ENCODE measurements at places on chromosomes 3 and 15.

DNA sequence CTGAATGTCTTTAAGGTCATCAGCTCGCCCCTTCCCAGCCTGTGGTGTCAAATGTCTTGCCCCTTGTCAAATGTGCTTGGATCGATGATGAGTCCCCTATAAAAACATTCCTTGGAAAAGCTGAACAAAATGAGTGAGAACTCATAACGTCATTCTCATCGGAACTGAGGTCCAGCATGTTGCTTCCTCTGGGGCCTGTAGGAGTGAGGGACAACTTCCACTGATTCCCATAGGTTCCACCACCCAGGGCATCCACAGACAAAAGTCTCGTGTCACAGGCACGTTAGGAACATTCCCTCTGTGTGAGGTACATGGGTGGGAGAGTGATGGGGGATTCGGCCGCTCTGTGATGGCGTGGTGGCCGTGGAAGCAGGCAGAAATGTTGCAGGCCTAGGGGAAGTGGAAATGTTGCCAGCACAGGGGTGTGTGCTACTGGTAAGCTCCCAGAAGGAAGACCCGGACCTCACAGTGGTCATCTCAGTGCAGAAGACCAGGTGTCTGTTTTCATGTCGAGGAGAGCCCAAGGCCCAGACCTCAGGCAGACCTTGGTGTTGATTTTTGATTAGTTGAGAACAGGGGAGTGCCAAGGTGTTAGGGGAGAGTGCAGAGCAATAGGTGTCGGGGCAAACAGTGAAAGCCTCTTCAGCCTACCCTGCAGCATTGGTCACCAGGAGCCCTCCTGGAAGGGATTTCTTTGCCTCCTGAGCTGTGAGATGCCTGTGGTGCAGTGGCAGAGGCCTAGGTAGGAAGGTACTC lies 96.8 kb downstream of the SNRPN start:
- no peak for DNase-seq

DNA sequence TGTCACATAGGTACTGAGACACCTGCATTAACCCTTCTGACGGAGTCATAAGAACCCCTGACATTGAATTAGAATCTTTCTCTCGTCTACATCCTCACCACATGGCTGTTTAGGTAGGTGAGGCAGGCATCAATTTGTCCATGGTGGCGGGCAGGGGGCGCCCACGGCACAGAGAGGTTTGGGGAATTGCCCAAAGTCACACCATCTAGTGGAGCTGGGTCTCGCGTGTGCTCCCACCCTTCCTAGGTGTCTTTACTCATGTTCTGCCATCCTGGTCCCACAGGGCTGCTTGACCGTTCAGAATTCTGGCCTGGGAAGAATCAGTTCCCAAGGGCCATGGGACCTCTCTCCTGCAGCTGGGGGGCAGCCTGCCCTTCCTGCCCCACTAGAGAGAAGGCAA lies 14.7 kb upstream of the DLL4 start:
- no peak for DNase-seq

DNA sequence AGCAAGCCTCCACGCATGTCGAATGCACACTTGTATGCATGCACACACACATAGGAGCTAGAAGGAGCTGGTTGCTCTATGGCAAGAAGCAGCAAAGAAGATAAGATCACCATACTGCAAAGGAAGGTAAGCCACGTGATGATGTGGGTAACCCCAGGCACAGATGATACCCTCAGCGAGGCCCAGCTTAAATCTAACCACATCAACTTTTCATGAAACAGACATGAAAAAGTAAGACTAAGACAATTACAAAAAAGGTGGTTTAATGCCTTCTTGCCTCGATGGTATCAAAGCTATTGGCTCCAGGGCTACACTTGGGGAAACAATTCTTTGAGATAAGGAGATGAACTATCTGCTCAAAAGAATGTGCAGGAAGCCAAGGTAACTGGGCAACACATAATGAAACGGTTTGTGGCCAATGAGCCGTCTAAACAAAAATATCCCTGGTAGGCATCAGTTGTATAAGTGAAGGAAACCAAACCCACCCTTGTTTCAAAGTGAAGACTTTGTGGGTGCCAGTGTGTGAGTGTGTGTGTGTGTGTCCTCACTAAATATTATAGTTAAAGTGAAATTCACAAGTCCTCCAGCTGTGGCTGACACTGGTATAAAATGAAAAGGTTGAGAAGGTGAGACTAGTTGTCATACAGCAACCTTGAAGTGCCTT lies 365.7 kb upstream of the ICE2 start:
- DNase-seq: no peak

DNA sequence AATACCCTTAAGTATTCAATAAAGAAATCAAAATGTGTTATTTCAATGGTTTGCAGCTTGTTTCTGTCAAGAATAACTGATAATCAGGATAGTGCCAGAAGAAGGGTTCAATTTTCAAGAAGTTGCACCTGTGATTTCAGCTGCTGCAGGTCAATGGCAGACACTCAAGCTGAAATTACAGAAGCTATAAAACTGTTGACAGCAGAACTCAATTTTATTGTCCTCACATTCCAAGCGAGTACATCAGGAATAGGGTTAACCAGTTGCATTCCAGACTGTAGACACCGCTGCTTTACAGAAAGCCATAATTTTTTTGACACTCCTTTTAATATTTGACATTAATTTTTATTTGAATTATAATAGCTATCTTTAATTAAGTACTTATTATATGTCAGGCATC lies 364.1 kb downstream of the CGGBP1 start:
- DNase-seq: no peak

GRCh38 chr15:39236375-39236774 lies 344.5 kb upstream of the THBS1 start:
- no peak for DNase-seq

GRCh38 chr15:58568157-58568571 lies 136.4 kb downstream of the LIPC start:
- DNase-seq: no peak

DNA sequence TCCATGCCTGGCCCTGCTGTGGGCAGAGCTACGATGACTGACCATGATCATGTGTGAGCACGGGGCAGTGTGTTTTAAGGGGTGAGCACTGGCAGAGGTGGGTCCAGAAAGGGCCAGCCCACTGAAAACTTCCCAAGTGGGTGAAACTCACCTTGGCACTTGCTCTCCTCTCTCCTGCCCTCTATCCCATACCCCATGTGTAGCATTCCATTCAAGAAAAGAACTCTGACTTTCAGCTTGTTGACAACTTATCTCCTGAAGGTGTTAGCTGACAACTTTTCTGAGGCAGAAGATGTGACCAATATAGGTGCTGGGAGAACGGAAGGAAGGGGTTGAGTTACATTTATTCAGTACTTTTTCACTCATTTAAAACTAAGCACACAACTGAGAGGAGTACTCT lies 305.2 kb downstream of the RORA start:
- no peak for DNase-seq

DNA sequence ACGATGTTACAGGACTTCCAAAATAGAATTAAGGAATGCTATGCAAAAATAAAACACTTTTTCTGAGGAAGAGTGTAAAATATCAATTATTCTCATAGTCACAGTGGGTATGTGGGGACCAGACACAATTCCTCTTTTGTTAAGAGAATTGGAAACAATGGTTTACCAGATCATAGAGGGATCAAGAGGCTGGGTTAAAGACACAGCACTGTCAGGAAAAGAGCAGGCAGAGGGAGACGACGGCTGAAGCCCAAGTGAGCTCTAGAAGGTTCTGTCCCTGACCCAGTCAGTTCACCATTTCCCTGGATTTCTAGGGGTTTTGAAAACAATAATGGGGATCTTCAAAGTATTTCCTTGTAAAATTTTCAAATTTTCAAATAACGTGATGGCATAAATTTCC lies 54.0 kb upstream of the POLR2M start:
- DNase-seq: no peak

DNA sequence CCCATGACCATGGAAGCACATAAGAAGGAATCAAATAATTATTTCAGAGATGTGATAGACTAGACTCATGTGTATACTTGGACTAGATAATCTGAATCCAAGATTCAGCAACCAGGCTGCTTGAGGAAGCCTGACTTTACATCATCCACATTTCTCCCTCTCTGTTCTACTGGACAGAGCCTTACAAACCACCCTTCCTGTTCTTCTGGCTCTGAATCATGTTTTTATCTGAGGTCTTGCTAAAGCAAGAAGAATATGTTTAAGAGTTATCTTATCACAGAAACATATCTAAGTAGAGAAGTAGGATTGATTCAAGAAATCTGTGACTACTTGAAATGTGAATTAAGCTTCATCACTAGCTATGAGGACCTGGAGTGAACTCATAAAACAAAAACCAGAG lies 71.1 kb upstream of the SLC24A5 start:
- DNase-seq: no peak

DNA sequence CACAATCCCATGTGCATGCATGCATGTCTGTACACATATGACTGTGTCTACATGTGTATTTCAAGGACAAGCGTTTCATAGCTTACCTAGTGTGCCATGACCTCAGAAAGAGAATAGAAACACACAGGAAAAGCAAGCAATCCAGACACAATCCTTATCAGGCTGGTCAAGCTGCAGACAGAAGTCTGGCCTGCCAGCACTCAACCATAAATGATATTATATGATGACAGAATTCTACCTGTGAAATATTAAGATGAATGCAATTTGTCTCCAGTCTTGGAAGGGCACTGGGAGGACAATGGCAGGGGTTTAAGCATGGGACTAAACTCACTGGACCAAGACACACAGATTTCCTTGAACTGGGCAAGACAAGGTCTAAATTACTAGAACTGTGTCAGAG lies 50.9 kb upstream of the ARL6 start:
- no peak for DNase-seq

- DNase-seq: no peak
Observed at GRCh38 chr3:142237891-142238290, 12.5 kb upstream of the GK5 start.

- no peak for DNase-seq
Observed at GRCh38 chr3:50215529-50215928, 10.5 kb downstream of the SLC38A3 start.

DNA sequence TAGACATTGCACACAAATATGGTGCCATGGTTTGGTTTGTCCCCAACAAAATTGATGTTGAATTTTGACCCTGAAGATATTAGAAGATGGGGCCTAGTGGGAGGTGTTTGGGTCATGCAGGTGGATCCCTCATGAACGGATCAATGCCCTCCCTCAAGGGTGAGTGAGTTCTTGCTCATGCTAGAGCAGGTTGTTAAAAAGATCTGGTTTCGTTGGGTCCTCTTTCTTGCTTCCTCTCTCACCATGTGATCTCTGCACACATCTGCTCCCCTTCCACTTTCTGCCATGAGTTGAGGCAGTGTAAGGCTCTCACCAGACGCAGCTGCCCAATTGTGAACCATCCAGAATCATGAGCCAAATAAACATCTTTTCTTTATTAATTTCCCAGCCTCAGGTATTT lies 87.8 kb upstream of the MDFIC2 start:
- DNase-seq: no peak

- DNase-seq: no peak
Observed at GRCh38 chr3:143016321-143016972, 15.1 kb downstream of the U2SURP start.

DNA sequence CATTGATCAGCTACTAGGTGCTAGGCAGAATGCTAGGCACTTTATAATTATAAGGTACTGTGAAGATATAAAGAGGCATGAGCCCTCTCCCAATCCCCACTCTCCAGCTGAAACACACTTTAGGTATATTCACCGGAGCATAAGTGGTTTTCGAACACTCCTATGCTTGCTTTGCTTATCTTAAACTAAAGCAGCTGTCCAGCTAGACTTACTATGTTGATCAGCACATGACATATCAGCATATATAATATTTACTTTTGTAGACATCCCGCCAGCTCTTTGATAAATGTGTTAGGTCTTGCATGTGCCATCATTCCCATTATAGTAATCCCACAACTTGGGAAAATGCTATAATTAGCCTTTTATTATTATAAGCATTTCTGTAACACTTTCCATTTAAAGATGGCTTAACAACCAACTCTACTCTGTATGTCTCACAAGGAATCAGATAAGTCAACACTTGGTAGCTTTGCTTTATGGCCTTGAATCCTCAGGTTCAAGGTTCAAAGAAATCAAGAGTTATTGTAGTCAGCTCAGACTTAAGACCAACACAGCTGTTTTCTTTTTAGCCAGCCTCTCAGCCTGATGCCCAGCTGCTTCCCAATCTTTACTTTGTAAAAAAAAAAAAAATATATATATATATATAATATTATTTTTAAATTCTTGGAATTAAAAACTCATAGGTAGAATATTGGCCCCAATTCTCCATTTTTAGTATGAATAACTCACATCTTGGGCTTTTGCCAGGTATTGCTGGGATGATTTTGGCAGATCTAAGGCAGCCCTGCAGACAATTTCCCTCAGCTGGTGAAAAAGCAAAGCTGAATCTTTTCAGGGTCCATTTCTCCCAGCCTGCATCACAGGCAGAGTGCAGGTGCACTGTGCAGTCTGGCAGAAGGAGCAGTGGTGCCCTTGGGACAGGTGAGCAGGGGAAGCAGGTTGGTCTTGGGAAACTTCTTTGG lies 104.2 kb downstream of the THRB start:
- no peak for DNase-seq

DNA sequence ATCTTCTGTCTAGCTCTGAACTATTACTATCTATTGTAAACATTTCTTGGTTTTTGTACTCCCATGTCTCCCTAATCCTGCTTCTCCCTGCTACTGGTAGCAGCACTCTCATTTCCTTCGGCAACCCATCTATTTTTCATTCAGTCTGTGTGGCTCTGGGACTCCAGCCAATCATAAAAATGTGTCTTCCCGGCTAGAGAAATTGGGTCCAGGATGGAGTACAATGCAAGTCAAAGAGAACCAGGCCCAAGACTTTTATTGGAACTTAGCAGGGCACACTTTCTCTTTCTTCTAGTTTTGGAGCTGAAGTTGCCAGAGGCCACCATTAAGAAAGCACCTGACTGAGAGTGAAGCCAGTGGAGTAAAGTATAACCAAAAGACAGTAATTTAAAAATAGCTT lies 22.8 kb upstream of the ARHGEF26 start:
- no peak for DNase-seq

DNA sequence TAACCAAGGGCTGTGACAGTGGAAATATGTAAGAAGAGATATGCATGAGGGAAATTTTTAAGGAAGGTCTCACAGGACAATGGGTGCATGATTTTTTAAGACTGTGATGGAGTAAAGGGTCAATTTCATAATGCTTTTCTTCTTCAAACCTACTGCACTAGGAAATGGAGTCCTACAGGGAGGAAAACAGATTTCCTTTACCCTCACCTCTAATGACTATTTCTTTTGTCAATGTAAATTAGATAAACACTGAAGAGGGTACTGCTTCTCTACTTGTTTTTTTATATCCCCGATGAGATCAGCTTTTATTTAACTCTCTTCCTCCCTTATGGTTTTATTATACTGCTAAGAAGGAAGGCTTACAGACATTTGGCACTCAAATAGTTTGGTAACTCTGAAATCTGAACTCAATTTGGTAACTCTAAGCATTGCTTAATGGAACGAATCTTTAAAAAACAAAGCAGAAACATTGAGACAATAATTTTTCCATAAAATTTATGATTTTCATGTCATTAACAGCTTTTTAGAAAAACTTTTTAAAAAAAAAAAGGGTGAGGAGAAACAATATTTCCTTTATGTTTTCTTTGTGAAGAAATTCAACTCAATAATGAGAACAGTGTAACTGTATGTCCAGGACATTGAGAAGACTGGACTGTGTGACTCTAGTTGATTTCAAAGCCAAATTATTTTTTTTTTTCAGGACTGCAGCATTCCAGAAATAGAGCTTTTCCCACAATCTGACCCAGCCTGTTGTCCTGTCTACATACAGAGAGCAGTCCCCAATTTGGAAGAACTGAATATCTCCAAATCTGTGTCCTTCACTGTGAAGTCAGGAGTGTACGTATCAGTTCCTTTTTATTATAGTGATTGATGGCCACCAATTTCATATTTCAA lies 64.4 kb downstream of the CRYBG3 start:
- DNase-seq: no peak

Data from posterior cingulate gyrus (tissue), 11 donors.